T-helper 2 cell treated with Interferon-gamma antibody and Interleukin-4, amounts not matched to agents 5 μg/mL and 100 μg/mL, for 36 hours (primary cell): ENCODE measurements at places on chromosomes 2 and 18.

- H3K36me3 ChIP-seq = no peaks in the 10 kb centered on the region
- no peak overlapping the region for H3K27ac ChIP-seq
- H3K4me3 ChIP-seq = no peak overlapping the region
- DNase-seq = no peak
- no peaks in the 10 kb centered on the region for H3K4me1 ChIP-seq
These were observed 39.7 kb upstream of the ABCA12 start for GRCh38 chr2:215178121-215178520.

GRCh38 chr2:241161646-241162281, 11.5 kb downstream of the PPP1R7 start:
- no peaks in the 10 kb centered on the region for H3K27me3 ChIP-seq
- H3K27ac ChIP-seq = no peak overlapping the region
- no peak for DNase-seq
- H3K4me1 ChIP-seq = no peaks in the 10 kb centered on the region
- no peak overlapping the region for H3K4me3 ChIP-seq

GRCh38 chr2:126656431-126657147, 631 bp downstream of the GYPC start:
- H3K27me3 ChIP-seq = no peaks in the 10 kb centered on the region
- H3K36me3 ChIP-seq = peaks cover 35% of the 10 kb centered on the region
- DNase-seq = peak; percentile 40
- H3K4me1 ChIP-seq = peaks cover 39% of the 10 kb centered on the region

DNA sequence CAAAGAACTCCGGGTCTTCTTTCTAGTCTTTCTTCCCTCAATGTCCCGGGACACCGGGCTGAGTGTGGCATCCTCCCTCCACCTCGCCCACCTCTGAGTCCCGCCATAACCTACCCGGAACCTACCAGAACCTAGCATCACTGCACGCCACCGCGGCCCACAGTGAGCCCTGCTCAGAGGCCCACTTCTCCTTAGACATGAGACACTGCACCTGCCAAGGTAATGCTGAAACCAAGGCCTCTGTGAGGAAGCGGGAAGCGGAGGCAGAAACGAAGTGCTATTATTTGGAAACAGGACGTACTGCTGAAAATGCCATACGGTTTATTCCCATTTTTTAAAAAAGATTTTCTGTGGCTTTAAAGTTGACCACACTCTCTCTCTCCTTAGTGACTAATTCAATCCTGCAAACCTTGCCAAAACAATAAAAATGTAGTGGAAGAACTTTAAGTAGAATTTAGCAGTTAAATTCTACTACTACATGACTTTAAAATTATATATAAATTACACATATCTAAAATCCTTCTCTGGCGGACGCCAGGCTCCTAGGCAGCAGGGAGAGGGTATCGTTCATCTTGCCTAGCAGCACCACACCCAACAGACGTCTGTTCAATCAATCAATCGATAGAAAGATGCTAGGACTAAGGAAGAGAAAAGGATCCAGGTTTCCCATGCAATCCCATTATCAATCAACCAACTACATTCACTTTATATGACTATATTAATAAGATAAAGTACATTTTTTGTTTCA, 82.0 kb downstream of the ZNF516 start:
- peaks cover 13% of the 10 kb centered on the region for H3K4me1 ChIP-seq
- no peak overlapping the region for H3K27ac ChIP-seq
- no peak for DNase-seq
- no peaks in the 10 kb centered on the region for H3K36me3 ChIP-seq
